ENCODE measurements at places on chromosomes 3 and 15.

GRCh38 chr15:90966262-90966661 lies 11.6 kb downstream of the RCCD1 start:
- DNase-seq, result no peak

GRCh38 chr3:73605412-73605811 lies 19.3 kb downstream of the PDZRN3 start:
- peak; percentile 33 for DNase-seq

GRCh38 chr3:70049761-70050160 lies 50.2 kb downstream of the SAMMSON start:
- no peak for DNase-seq

GRCh38 chr15:88476635-88477060 lies 9.1 kb downstream of the MRPS11 start:
- peak; percentile 61 for DNase-seq

DNA sequence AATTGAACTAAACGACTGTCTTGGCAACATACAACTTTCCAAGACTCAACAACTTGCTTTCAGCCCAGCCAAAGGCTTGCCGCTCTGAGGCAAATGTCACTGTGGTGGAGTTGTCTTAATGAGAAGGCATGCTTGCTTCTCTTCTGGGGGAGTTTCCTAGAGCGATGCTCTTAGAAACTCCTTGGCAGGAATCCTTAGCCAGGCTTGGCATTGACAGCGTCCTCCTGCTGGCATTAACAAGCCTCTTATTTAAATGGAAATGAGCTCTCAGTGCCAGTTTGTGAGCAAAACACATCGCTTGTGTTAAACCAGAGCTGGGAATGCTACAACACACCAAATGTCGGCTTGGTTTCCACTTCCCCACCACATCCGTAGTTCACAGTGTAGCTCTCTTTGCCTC lies 265.5 kb upstream of the TPRG1 start:
- no peak for DNase-seq

GRCh38 chr15:87374339-87374738 lies 882.2 kb downstream of the NTRK3 start:
- DNase-seq, result no peak

DNA sequence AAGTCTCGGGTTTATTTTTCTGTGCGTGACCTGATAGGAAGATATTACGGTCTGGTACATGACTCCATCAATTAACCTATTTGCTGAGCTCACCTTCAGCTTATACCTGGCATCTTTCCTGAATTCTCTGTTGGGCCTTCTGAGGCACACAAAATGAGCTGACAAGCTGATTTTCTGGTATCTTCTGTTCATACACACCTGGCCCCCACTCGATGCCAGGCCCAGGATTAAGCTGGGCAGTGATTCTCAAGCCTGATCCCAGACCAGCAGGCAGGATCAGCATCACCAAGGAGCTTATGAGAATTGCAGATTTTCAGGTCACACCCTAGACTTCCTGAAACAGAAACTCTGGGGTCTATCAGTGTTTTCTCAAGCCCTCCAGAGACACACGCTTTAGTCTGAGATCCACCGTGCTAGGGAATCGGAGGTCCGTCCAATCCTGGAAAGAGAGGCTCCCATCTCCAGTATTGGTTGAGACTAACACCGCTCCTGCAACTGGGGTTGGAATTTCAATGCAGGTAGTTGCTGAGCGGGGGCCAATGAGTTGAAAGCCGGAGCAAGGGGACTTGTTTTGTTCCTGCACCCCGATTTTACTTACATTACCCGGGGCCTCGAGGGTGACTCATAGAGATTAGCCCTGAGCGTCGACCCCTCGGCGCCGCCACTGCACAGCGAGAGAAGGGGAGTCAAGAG lies 636 bp upstream of the EIF1B start:
- no peak for DNase-seq

DNA sequence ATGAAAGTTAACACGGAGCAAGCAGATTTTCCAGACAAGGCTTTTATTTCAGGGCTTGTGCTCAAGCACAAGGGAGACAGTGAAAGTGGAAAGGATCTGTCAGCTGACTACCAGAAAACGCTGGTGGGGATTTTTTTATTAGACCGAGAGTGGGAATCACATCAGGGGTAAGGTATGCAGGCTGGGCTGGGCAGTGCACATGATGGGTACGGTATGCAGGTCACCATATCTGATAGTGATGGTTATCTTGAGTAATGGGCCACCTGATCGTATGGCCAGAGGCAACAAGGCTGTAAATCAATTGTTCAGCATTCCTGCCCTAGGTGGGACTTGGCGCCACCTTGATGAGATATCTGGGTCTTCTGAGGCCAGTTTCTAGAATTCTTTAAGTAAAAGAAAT lies 36.9 kb upstream of the PIAS1 start:
- no peak for DNase-seq

DNA sequence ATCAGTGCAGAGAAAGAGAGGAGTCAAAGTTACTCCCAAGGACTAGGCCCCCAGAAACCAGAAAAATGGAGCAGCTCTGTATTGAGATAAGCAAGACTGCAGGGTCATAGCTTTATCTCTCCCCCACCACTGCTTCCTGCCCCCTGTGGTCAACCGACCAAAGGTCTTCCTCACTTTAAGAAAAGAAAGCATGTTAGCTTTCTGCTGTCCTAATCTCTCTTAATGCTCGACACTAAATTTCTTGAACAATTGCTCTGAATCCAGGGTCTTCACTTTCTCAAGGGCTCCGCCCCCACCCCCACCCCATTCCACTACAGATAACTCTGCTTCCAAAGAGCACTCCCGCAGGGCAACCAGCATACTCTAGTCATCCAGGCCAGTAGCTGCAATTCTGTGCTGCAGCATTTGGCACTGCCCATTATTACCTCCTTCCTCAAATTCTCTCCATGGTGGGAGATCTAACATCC lies 31.9 kb downstream of the TNIK start:
- no peak for DNase-seq

DNA sequence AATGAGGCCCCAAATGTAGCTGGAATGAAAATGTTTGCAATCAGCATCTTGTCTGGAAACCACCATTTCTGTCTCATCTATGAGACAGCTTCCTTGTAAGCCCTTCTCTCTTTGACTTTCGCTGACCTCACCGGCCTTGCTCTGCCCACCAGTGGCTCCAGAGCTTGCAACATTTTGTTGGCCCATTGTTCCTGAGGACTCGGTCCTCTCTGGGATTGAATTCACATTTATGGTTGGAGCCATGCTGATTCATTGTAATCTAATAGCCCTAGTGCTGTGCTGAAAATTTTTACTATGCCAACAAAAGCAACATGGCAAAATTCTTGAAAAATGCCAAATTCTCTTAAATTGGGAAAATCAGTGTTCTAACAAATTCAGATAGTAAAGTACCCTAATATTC lies 37.2 kb downstream of the ABHD5 start:
- DNase-seq, result no peak
